ENCODE measurements at places on chromosomes 11 and 22.
A peak's percentile ranks its signal among the peaks of the same experiment; 100 is the strongest.

GRCh38 chr11:78787696-78788095 is 213.0 kb upstream of the NARS2 start:
- DNase-seq, result no peak

DNA sequence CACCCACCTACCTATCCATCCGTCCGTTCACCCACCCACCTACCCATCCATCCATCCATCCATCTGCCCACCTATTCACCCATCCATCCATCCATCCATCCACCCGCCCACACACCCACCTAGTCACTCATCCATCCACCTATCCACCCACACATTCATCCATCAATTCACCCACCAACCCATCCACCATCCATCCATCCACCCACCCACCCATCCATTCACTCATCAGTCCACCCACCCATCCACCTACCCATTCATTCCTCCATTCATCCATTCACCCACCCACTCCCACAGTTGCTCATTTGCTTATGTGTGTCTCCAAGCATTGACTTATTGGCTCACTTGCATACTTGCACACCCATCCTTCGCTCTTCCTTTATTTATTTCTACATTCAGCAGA is 50.1 kb downstream of the MYO7A start:
- no peak for DNase-seq

DNA sequence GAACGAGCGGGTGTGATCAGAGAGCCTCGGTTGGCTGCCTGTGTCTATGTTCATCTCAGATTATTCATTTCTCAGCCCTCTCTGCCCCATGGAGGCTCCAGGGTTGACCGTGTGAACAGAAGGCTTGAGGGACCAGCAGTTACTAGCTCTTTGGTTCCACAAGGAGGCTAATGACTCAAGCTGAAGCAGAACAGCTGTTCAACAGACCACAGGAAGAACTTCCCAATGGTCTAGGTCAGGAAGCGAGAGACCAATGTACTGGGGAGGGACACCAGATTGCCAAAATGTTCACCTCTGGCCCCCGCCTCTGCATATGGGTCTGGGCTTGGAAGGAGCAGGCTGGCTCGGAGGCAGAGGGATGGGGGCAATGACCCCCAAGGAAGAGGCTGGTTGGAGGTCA is 14.7 kb upstream of the PDE2A start:
- peak; percentile 25 for DNase-seq

GRCh38 chr11:133506551-133507094 is 25.7 kb downstream of the OPCML start:
- no peak for DNase-seq

DNA sequence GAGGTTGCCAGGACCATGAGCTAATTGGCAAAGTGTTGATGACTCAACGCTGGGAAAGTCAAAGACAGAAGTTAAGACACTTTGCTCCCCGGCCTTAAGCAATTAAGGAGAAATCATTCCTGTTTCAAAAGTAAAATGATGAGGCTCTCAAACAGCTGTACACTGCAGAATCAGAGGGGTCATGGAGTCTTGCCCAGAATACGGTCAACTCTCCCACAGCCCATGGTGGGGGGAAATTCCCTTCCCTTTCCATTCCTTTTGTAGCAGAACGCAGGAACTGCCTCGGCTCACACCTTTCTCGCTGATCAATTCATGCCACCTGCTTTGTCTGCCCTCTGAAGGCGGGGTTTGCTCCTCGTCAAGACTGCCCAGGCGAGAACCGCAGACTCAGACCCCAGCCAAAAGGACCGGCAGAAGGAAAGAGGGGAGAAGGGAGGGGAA is 52.8 kb downstream of the MN1 start:
- peak; percentile 73 for DNase-seq

DNA sequence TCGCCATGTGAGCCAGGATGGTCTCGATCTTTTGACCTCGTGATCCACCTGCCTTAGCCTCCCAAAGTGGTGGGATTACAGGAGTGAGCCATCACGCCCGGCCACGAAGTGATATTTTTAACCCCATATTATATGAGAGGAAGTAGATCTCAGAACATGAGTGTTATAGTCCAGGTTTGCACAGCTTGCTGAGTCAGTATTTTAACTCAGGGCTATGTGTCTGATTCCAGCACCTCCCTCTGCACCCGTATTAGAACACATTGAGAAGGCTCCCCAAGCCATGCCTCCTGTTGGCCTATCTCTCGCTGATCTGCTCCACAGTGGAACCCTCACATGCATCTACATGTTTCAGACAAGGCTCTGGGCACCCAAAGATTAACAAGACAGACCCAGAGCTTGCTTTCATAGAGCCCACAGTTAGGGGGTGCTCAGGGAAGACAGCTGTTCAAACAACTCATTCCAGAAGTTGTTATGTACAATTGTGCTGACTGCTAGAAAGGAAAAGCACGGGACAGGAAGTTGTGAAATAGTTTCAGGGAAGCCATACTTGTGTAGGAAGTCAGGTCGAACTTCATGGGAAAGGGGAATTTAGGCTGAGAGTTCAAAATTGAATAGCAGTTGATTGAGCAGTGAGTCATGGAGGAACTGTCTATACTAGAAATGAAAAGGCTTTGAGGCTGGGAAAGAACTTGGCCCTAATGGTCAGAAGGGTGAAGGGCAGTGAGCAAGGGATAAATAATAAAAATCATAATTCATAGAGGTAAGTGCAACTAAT is 49.3 kb upstream of the CLPB start:
- DNase-seq, result peak; percentile 94

DNA sequence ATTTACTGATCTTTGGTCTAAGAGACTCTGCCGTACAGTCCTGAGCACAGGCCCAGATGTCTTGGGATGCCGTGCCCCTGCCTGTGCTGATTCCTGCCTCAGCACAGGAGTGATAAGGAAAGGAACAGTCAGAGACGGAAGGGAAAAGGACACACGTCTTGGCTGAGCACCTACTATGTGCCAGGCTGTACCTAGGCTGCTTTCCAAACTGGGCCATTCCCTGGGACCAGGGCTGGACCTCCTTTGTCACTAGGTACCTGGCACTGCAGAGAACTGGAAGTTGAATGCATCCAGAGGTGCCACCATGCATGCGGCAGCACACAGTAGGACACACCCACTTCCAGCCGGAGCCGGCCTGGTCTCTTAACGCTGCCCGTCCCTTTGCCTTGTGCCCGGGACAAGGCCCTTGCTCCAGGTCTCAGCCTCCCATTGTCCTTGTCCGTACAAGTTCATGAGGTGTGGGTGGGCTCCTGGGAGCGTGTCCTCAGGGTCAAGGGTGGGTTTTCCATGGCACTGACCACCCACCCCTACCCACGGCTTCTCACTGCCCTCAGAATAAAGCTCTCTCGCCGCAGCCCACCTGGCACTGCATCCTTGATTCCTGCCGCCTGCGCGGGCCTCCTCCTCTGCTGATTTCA is 1.1 kb upstream of the SSTR3 start:
- no peak for DNase-seq

GRCh38 chr11:70509476-70509875 is 111.1 kb downstream of the CTTN start:
- no peak for DNase-seq

DNA sequence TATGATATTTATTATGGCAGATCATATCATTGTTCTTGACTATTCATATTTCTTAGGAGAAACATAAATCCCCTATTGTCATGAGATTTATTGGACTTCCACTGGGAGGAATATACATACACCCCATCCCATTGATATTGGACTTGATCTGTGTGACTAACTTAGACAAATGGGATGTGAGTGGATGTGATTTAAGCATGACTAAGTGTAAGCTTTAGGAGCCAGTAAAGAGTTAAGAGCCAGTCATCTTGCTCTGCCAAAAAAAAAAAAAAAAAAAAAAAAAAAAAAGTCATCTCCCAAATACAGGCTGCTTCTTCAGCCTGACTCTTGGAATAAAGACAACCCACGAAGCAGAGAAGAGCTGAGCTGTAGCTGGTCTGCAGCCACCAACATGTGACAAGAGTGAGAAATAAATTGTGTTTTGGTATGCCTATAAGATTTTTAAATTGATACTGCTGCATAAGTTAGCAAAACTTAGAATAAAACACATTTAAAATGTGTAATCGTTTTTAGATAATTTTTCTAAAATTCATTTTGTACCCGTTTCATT is 595.0 kb upstream of the LRRC4C start:
- no peak for DNase-seq

GRCh38 chr11:36605221-36606216 is 7.5 kb upstream of the RAG2 start:
- DNase-seq, result no peak

GRCh38 chr11:65482306-65482850 is 16.5 kb upstream of the MALAT1 start:
- DNase-seq, result no peak

- peak; percentile 39 for DNase-seq
Measured at GRCh38 chr11:57379732-57380131, 1.2 kb downstream of the PRG3 start.

GRCh38 chr11:118215262-118215661 is 9.5 kb downstream of the JAML start:
- no peak for DNase-seq

DNA sequence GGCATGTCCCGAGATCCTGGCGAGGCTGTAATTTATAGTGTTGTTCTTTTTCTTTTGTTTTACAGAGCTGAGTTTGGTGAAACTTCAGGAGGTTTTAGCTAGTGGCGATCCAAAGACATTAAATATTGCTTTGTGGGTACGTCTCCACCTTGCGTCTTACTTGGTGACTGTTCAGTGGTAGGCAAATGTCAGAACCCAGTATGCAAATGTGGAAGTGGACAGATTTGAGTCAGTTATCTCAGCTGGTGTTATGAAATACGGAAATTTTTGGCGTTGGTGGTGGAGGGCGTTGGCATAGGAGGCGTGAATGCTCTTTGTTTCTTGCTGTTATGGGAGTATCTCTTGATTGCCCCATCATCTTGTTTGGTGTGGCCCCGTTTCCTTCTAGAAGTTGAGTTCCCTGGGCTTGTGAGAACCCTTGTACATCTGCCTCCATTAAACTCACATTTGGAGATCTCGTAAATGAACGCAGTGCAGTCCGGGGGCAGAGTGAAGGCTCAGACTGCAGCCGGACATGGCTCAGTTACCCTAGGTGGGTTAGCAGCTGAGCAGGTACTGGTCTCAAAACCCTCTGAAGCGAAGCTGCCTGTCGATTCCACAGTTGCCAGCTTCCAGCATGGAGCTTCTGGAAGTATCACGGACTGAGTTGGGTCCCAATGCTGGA is 39.9 kb downstream of the PTPRJ start:
- DNase-seq, result no peak

DNA sequence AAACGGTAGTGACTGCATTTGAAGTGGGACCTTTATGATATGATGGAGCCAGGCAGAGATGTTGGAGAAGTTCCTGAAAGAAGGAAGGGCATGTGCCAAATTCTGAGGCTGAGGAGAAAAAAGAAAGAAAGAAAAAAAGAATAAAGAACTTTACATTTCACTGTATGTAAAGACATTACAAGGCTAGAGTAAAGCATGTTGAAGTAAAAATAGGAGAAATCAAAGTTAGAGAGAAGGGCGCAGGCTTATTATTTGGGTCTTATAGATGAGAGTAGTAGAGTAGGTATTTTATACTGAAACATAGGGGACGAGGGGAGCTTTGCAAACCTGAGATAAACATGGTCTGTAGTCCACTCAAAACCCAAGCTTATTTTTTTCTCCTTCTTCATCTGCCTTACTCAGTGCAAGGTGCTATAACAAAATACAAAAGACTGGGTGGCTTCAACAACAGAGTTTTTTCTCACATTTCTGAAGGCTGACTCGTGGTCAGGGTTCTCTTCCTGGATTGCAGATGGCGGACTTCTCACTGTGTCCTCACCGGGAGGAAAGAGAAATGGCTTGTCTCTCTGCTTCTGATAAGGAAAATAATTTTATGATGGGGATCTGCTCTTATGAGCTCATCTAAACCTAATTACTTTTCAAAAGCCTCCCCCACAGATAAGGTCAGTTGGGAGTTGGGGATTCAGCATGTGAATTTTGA is 2.7 kb downstream of the HBG1 start:
- DNase-seq, result no peak

- DNase-seq, result no peak
Measured at GRCh38 chr11:114073828-114074381, 14.4 kb downstream of the ZBTB16 start.

- DNase-seq, result peak; percentile 68
Measured at GRCh38 chr11:4118107-4118506, 23.5 kb downstream of the RRM1 start.

- DNase-seq, result peak; percentile 32
Measured at GRCh38 chr11:74162681-74163467, 7.9 kb downstream of the C2CD3 start.

GRCh38 chr11:17012712-17013547 is 1.3 kb downstream of the PLEKHA7 start:
- peak; percentile 72 for DNase-seq

GRCh38 chr11:69014084-69014851 is 1.2 kb upstream of the MRGPRF start:
- DNase-seq, result peak; percentile 34

GRCh38 chr11:13884158-13884799 is 78.2 kb upstream of the SPON1 start:
- no peak for DNase-seq

- peak; percentile 61 for DNase-seq
Measured at GRCh38 chr11:3984896-3985295, 109.7 kb upstream of the RRM1 start.
